ENCODE measurements at places on chromosomes 2 and 18. TPM values are rescaled to one million over a fixed set of nuclear protein-coding genes. Genes with fewer than 3 reads are reported as not detected.
A peak's percentile ranks its signal among the peaks of the same experiment; 100 is the strongest.

PRKCE gene
- 32.4 TPM for total RNA-seq

RIT2 gene
- not detected for total RNA-seq

LAMA3 gene
- total RNA-seq: 0.18 TPM

TMEM247 gene
- total RNA-seq: not detected

MPPE1 gene
- total RNA-seq: 22.5 TPM

HOXD4 gene
- total RNA-seq: not detected

PKDCC gene
- total RNA-seq: 55.6 TPM

AOX1 gene
- total RNA-seq: 57.2 TPM

ALKAL2 gene
- not detected for total RNA-seq

KCNS3 gene
- total RNA-seq: 5.3 TPM

TPGS2 gene
- total RNA-seq: 151 TPM

ITPRIPL1 gene
- 1.4 TPM for total RNA-seq

ELOA2 gene
- not detected for total RNA-seq

IMPACT gene
- total RNA-seq: 11.8 TPM

- no peak overlapping the region for H3K4me3 ChIP-seq
- peaks cover 6% of the 10 kb centered on the region for H3K4me1 ChIP-seq
- peak; percentile 21 for DNase-seq
- peaks cover 14% of the 10 kb centered on the region for H3K27me3 ChIP-seq
- H3K36me3 ChIP-seq: peaks cover 5% of the 10 kb centered on the region
Measured at GRCh38 chr2:64593035-64593655, 60.6 kb downstream of the SERTAD2 start.

- peaks cover 8% of the 10 kb centered on the region for H3K4me1 ChIP-seq
- H3K27me3 ChIP-seq: no peaks in the 10 kb centered on the region
- H3K4me3 ChIP-seq: peak overlapping the region; percentile 66
- peaks cover 12% of the 10 kb centered on the region for H3K36me3 ChIP-seq
Measured at GRCh38 chr18:79965119-79965902, 868 bp downstream of the HSBP1L1 start.

- H3K4me1 ChIP-seq: peaks cover 2% of the 10 kb centered on the region
- no peaks in the 10 kb centered on the region for H3K27me3 ChIP-seq
- no peaks in the 10 kb centered on the region for H3K36me3 ChIP-seq
- no peak for DNase-seq
Measured at GRCh38 chr18:7079231-7079630, 38.4 kb downstream of the LAMA1 start.

DNA sequence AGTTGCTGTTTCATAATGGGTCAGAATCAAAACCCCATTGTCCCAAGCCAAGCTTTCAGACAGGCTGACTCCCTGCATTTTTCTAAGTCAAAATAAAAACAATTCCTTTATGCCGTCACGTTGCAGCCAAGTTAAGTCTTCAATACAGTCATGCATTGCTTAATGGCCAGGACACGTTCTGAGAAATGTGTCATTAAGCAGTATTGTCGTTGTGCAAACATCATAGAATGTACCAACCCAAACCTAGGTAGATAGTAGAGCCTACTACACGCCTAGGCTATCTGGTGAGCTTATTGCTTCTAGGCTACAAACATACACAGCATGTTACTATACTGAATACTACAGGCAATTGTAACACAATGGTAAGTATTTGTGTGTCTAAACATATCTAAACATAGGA, 160.4 kb upstream of the FOSL2 start:
- H3K4me3 ChIP-seq: no peak overlapping the region
- H3K27ac ChIP-seq: no peak overlapping the region
- no peak for DNase-seq
- H3K27me3 ChIP-seq: no peaks in the 10 kb centered on the region

- H3K4me3 ChIP-seq: peak overlapping the region; percentile 93
- no peaks in the 10 kb centered on the region for H3K27me3 ChIP-seq
- peaks cover 15% of the 10 kb centered on the region for H3K36me3 ChIP-seq
- H3K4me1 ChIP-seq: peaks cover 6% of the 10 kb centered on the region
- peak overlapping the region; percentile 25 for H3K27ac ChIP-seq
Measured at GRCh38 chr2:37230581-37230980, 815 bp downstream of the CEBPZ start.

- no peaks in the 10 kb centered on the region for H3K36me3 ChIP-seq
- H3K27ac ChIP-seq: no peak overlapping the region
- no peak overlapping the region for H3K4me3 ChIP-seq
- H3K4me1 ChIP-seq: no peaks in the 10 kb centered on the region
Measured at GRCh38 chr2:81495556-81495955, 1191.0 kb upstream of the LRRTM1 start.

DNA sequence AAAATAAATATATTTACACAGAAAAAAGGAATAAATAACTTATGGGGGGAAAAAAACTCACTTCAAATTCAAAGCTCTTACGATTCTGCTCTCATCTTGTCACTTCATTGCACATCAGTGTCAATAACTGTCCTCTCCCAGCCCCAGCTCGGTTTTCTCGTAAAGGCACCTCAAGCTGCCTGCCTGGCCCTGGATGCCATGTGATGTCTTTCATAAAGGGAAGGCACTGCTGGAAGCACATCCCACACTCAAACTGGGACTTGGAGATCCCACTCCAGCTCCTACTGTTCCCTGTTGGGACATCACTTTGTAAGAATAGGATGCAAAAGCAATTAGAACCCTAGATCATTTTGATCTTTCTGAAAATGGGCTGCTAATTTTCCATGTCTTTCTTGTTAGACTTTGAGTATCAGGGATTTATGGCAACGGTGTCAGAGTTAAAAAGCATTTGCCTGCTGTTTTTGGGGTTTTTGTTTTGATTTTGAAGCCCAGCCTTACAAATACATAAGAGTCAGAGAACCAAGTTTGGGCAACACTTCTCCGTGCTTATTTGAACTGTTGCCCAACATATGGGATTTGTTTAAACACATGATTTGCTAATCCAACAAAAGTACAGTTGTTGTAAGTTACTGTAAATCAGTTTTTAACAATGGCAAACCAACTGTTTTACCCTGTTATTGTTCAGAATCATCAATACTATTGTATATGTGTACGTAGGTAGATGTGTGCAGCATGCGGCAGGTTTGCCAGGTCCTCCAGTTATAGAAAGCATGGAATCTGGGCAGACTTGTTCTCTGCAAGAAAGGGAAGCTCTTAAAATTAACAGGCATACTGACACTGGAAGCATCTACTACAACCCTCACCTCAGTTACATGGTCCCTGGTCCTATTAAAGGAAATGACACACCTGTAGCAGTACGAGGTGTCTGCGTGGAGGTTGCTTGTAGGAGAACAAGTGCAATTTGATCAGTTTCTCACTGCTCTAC, 20.6 kb downstream of the SERTAD2 start:
- peaks cover 10% of the 10 kb centered on the region for H3K4me1 ChIP-seq
- H3K27me3 ChIP-seq: no peaks in the 10 kb centered on the region
- peak overlapping the region; percentile 99 for H3K27ac ChIP-seq
- DNase-seq: peak; percentile 76
- H3K36me3 ChIP-seq: peaks cover 18% of the 10 kb centered on the region

GRCh38 chr2:101307503-101307902, 998 bp downstream of the RNF149 start:
- DNase-seq: no peak
- H3K4me1 ChIP-seq: peaks cover 12% of the 10 kb centered on the region
- no peaks in the 10 kb centered on the region for H3K36me3 ChIP-seq

- DNase-seq: no peak
- H3K4me3 ChIP-seq: no peak overlapping the region
- peaks cover 6% of the 10 kb centered on the region for H3K27me3 ChIP-seq
- no peaks in the 10 kb centered on the region for H3K4me1 ChIP-seq
- H3K36me3 ChIP-seq: no peaks in the 10 kb centered on the region
Measured at GRCh38 chr2:227052879-227053278, 111.1 kb downstream of the COL4A4 start.

GRCh38 chr2:126910637-126911036, 11.9 kb downstream of the TEX51 start:
- peaks cover 11% of the 10 kb centered on the region for H3K27me3 ChIP-seq
- no peak overlapping the region for H3K27ac ChIP-seq
- no peak for DNase-seq
- no peaks in the 10 kb centered on the region for H3K36me3 ChIP-seq
- H3K4me3 ChIP-seq: no peak overlapping the region
- no peaks in the 10 kb centered on the region for H3K4me1 ChIP-seq

DNA sequence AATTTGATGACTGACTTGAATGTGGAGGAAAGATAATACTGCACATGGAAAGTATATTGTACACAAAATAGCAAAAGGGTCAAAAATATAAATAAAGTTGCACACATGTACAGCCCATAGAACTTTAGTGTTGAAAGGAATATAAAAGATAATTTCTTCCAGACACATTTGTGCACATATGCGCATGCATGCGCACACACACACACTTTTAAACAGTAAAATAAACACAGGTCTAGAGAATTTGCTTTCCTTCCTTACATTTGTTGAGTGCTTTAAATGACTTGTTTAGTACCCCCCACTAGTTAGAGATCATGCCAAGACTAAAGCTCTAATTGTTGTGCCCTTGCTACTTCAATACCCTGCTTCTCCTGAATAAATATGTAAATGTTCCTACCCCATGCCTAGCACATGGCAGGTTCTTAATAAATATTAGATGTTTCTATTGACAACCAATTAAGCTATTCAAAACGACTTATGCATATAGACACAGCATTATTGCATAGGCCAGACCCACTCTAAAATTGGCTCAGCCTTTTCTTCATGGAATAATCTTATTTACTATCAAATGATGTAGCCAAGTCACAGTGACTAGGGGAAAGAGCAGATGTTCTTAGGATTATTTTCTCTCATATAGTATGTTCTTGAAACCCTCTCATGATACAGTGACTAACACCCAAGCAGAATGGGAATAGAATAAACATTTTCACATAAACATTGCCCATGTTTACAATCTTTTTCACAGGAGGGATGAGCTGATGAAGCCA, 165.5 kb upstream of the ACVR2A start:
- peak; percentile 1 for DNase-seq
- no peaks in the 10 kb centered on the region for H3K27me3 ChIP-seq
- no peak overlapping the region for H3K27ac ChIP-seq

- H3K4me3 ChIP-seq: no peak overlapping the region
- H3K36me3 ChIP-seq: no peaks in the 10 kb centered on the region
- H3K27ac ChIP-seq: no peak overlapping the region
- no peaks in the 10 kb centered on the region for H3K4me1 ChIP-seq
- peaks cover 12% of the 10 kb centered on the region for H3K27me3 ChIP-seq
Measured at GRCh38 chr2:205868773-205869333, 186.6 kb downstream of the NRP2 start.

- no peaks in the 10 kb centered on the region for H3K36me3 ChIP-seq
- H3K4me1 ChIP-seq: no peaks in the 10 kb centered on the region
- DNase-seq: no peak
Measured at GRCh38 chr2:63334910-63335309, 253.4 kb downstream of the WDPCP start.

DNA sequence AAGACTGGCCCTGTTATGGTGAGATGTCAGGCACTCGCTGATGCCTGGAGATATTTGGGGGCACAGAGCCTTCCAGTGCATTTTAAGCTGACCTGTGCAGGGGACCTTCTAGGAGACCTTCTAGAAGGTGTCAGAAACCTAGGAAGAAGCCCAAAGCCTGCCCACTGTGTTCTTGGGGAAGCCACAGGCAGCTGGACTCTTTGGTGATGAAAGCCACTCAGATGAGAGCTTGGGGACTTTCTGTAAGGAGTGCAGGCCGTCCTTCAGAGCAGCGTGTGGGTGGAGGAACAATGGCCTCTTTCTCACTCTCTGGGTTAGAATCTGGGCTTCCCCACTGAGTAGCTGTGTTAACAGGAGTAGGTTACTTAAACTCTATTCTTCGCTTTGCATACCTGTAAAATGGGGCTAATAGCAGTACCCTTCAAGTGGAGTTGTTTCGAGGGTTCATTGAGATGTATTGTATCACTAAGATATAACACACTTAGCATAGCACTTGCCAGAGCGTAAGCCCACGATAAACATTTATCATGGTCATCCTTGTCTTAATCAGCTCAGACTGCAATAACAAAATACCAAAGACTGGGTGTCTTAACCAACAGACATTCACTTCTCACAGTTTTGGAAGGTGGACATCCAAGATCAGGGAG, 322.3 kb upstream of the EPAS1 start:
- no peak overlapping the region for H3K4me3 ChIP-seq
- DNase-seq: no peak
- H3K4me1 ChIP-seq: no peaks in the 10 kb centered on the region
- no peaks in the 10 kb centered on the region for H3K36me3 ChIP-seq
- no peak overlapping the region for H3K27ac ChIP-seq
- H3K27me3 ChIP-seq: no peaks in the 10 kb centered on the region

DNA sequence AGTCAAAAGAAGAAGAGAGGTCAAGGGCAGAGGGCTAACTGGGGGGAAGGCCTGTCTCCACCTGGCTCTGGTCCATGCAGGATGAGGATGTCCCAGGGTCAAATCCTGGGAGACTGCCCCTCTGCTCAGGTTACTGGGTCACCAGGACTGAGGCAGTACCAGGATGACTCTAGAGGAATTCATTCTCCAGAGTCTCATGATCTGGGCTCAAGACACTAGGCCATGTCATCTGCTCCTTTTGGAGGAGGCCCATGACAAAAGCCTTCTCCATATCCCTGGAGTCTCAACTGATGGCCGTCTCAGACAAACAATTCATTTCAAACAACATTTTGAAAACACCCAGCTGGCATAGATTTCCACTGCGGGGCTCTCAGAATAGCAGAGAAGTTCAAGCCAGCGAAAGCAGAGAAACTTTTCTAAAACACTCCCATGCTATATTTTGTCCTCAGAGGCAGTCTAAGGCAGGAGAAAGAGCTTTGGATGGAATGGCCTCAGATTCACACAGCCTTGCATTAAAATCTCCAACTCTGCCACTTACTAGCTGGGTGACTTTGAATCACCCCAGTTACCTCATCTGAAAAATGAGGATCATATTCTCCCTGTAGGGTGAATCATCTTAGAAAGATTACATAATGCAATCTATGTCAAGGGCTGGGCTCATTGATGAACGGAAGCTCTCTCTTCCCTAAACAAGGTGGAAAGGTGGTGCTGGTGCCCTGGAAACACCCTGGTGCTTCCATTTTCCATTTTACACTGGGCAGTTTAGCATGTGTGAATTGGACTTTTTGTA, 48.8 kb upstream of the LCLAT1 start:
- H3K36me3 ChIP-seq: no peaks in the 10 kb centered on the region
- peaks cover 6% of the 10 kb centered on the region for H3K4me1 ChIP-seq
- H3K27me3 ChIP-seq: no peaks in the 10 kb centered on the region
- peak; percentile 55 for DNase-seq
- no peak overlapping the region for H3K4me3 ChIP-seq

- H3K27me3 ChIP-seq: peaks cover 4% of the 10 kb centered on the region
- H3K36me3 ChIP-seq: no peaks in the 10 kb centered on the region
- no peak overlapping the region for H3K4me3 ChIP-seq
- DNase-seq: no peak
- H3K27ac ChIP-seq: no peak overlapping the region
Measured at GRCh38 chr2:158131919-158132566, 30.4 kb downstream of the UPP2 start.

GRCh38 chr2:107556038-107556627, 270.6 kb upstream of the RGPD4 start:
- no peaks in the 10 kb centered on the region for H3K27me3 ChIP-seq
- H3K4me3 ChIP-seq: no peak overlapping the region
- no peak for DNase-seq
- H3K4me1 ChIP-seq: no peaks in the 10 kb centered on the region
- H3K27ac ChIP-seq: no peak overlapping the region

All from IMR-90 (cell line).